Stimulated activated CD4-positive, alpha-beta T cell treated with anti-CD3 and anti-CD28 coated beads, Interleukin-12 subunit alpha, Interleukin-12 subunit beta, amount 100 ng/mL, for 4 hours (primary cell): ENCODE measurements at places on chromosomes 4 and X.
A peak's percentile ranks its signal among the peaks of the same experiment; 100 is the strongest.

- no peak for DNase-seq
These were observed 125.2 kb downstream of the COL25A1 start for GRCh38 chr4:109177096-109177810.

DNA sequence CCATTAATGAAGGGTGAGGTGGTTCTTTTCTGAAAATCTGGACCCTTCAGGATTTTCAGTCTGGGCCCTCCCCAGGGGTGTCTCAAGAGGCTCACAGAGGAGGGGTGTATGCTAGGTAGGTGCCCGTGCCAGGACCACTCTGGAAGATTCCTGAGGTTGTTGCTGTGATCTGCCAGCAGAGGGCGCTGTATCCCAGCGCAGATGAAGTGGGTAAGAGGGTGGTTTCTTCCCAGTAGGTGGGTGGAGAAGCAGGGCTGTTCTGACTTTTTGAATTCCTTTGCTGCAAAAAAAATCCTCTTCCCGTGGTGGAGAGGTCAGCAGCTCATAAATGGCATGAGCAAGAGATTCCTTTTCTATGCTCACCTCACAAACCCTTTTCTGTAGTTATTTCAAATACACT is 51.1 kb downstream of the SCML1 start:
- DNase-seq: peak; percentile 24

GRCh38 chr4:129978315-129978714 is 882.4 kb downstream of the C4orf33 start:
- no peak for DNase-seq

GRCh38 chrX:3129256-3129655 is 88.0 kb downstream of the ARSF start:
- no peak for DNase-seq

DNA sequence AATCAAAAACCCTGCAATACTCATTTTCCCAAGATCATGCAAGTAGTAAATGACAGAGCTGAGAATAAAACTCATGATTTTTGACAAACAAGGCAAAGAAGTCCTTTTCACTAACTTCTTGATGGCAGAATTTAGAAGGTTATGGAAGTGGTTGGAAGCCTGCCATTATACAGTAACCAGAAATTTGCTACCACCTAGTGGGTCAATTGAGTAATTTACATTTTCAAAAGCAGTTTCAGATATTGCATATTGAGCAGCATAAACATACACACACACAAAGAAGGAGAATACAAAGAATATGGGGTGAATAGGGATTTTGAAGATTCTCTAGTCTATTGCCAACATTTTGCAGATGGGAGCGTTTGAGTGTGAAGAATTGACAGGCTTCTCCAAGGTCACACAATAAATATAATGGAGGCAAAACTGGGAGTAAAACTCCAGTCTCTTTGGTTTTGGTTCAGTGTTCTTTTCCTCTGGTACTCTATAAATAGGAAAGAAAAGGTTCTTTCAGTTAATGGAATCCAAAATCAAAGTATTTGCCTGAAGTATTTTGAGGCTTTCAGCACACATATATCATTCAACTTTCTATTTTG is 70.2 kb downstream of the GC start:
- DNase-seq: no peak

DNA sequence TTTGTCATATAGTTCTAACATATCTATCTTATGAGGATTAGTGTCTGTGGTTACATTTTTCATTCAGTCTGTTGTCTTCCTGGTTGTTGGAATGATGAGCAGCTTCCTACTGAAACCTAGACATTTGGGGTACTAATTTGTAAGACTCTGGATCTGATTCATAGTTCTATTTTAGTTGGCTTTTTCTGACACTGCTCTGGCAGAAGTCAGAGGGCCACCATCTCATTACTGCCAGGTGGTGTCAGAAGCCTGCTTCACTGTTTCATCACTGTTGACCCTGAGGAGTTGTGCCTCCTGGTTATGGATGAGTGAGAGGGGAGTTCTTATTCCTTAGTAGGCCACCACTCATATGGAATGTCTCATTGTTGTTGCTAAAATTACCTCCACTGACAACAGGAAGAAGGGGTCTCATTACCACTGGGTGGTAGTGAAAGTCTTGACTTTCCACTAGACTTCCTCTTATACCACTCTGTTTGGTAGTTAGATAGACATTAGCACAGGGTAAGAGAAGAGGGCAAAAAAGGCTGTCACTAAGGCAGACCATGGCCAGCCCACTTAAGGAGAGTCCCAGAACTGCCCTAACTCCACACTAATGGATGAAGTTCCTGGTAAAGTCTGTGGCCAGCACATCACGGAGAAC is 395.2 kb downstream of the SPOCK3 start:
- no peak for DNase-seq

DNA sequence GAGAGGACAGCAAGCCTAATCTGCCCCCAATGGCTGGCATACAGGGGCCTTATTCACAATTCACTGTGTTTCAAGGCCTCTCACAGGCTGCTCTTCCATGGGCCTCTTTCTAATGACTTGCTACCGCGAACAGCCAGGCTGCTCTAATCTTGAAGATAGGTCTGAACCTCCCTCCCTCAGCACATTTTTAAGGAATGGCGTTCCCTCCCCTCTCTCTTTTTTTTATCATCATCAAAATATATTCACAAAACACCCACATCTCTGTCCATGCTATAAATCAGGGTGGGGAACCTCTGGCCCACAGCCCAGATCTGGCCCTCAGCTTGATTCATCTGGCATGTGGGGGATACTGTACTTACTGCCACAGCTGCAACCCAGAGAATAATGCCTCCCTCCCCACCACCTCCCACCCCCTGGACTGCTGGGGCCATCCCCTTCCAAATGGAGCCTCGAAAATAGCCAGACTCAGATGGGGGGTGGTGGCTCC is 76.2 kb upstream of the PLAC1 start:
- DNase-seq: no peak
